Fibroblast of skin of back (primary cell): ENCODE measurements at places on chromosomes 1 and 21.

DNA sequence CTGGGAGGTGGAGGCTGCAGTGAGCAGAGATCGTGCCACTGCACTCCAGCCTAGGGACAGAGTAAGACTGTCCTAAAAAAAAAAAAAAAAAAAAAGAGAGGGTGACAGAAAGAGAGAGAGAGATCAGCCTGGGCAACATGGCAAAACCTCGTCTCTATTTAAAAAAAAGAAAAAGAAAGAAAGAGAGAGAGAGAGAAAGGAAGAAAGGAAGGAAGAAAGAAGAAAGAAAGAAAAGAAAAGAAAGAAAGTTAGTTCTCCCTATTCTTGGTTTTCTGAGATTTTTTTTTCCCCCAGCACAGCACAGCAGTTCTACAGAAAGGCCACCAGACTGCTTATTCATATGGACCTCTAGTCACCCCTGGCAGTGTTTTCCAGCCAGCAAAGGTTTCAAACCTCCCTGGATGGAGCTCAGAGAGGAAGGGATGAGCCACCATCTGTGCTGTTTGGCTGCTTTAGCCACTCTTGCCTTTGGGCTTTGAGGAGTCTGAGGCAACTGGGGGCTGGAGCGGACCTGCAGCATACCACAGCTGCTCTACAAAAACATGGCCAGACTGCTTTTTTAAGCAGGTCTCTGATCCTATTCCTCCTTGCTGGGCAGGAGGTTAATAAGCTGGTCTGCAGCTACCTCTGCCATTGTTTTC lies 10.6 kb downstream of the S100A6 start:
- DNase-seq = no peak

GRCh38 chr1:167909691-167910180 lies 4.2 kb downstream of the ADCY10 start:
- no peak for DNase-seq

DNA sequence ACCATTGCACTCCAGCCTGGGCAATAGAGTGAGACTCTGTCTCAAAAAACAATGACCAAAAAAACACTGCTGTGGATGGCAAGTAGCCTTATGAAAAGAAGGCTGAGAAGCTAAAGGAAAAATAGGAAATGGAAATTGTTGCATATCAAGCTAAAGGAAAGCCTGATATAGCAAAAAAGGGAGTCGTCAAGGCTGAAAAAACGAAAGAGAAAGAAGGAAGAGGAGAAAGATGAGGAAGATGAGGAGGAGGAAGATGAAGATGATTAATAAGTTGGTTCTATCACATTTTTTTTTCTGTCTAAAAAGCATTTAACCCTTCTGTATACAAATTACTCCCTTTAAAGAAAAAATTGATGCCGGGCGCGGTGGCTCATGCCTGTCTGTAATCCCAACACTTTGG lies 10.2 kb upstream of the PRDX1 start:
- DNase-seq = no peak

GRCh38 chr1:89758156-89758555 lies 62.7 kb upstream of the LRRC8D start:
- no peak for DNase-seq

- no peak for DNase-seq
Measured at GRCh38 chr1:55927702-55928290, 651.6 kb downstream of the PLPP3 start.

GRCh38 chr1:234579967-234580366 lies 30.0 kb downstream of the IRF2BP2 start:
- DNase-seq = no peak

DNA sequence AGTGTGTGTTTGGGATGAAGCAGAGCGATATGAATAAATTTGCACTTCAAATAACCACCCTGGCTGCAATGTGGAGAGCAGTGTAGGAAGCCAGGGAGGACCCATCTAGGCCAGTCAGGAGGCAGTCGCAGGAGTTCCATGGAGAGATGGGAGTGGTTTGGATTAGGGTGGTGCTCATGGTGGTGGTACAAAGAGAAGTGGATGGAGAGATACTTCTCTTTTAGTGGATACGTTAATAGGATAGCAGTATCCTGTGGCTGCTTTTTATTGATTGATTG lies 58.2 kb downstream of the MAN1C1 start:
- no peak for DNase-seq

GRCh38 chr1:54273092-54273794 lies 73.3 kb downstream of the MRPL37 start:
- DNase-seq = peak; percentile 82

DNA sequence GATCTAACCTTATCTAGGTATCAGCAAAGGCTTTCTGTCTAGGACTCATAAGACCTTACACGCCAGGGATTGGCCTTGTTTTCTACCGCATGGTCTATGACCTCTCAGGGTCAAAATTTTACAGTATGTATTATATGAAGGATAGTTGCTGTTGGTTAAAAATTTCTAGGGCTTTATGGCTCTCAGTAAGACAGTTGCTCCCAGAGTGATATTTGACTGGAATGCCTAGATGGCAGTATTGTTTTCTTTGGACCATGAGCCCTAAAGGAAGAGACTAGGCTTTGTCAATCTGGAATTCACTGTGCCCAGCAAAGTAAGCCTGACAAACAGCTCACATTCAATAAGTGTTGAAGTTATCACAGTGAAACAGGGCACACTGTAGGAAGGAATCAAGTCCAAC lies 37.6 kb downstream of the C1orf87 start:
- peak; percentile 18 for DNase-seq

DNA sequence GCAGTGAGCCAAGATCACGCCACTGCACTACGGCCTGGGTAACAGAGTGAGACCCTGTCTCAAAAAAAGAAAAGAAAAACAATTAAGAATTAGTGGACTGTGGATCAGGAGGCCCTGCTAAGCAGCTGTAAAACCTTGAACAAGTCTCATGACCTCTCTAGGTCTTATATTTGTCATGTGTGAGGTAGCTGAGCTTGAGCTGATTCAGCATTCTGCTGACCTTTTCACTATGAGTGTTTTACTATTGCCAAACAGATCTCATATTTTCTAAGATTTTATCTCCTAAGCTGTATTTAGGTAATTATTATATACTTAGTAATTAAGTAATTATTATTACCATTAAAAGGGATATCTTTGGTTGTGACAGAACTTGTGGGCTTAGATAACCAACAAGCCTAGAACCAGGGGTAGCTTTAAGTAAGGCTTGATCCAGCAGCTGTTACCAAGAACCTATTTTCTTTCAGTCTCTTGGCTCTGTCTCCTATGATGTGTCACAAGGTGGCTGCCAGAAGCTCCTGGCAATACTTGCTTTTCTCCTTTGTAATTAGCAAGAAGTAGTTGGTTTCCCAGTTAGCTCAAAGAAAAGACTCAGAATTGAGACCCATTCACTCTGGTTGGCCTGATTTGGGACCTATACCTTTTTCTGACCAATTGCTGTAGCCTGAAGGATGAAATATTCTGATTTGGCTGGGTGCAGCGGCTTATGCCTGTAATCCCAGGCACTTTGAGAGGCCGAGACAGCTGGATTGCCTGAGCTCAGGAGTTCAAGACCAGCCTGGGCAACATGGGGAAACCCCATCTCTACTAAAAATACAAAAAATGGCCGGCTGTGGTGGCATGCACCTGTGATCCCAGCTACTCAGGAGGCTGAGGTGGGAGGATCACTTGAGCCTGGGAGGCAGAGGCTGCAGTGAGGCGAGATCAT lies 8.5 kb upstream of the ZC3H12A start:
- no peak for DNase-seq

DNA sequence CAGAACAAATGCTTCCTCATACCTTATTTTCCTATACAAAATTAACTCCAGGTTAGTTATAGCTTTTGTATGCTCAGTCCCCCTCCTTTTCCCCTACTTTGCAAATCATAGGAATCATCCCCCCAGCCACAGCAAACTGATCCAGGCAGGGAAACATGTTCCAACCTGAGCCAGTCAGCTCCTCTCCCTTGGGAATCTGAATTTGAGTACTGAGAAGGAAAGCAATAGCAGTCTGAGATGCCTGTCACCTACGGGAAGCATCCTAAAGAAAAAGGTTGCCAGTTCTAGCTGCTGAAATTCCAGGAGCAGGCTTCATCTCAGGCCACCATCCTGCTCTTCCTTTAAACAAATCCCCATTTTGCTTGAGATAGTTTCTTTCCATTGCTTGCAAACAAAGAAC lies 6.9 kb downstream of the ADSS2 start:
- peak; percentile 34 for DNase-seq

DNA sequence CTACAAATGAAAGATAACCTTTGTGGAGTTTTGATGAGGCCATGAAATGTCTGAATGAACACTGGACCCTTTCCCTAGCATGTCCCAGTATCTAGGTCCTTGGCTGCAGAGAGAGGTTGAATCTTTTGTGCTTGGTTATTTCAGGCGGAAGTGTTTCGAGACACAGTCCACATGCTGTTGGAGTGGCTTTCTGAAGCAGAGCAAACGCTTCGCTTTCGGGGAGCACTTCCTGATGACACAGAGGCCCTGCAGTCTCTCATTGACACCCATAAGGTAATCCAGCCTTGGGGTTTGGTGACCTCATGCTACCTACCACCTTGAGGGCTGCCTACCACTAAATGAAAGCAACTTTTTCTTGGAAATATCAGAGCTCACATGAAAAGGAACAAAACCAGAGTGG lies 38.9 kb upstream of the BMP8A start:
- DNase-seq = no peak

GRCh38 chr1:246629976-246630375 lies 63.7 kb downstream of the CNST start:
- DNase-seq = no peak

GRCh38 chr1:108646648-108647269 lies 14.1 kb downstream of the HENMT1 start:
- DNase-seq = peak; percentile 26

DNA sequence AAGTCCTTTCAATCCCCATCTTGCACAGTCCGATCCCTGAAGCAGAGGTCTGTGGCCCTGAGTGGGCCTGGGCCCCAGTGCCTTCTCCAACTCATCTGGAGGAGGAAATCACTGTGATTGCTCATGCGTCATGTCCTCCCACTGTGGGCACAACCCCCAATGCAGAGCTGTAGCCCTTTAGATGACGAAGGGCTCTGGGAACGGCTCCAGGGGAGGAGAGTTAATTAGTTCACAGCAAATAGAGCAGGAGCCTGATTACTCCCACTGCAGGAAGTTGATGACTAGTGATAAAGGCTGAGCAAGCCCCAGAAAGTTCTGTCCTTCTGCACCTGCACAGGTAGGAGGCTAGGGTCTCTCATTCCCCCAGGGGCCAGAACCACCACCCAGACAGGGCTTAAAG lies 111.5 kb downstream of the CCDC185 start:
- DNase-seq = peak; percentile 63

GRCh38 chr21:46069719-46070279 lies 28.1 kb upstream of the COL6A2 start:
- DNase-seq = no peak

DNA sequence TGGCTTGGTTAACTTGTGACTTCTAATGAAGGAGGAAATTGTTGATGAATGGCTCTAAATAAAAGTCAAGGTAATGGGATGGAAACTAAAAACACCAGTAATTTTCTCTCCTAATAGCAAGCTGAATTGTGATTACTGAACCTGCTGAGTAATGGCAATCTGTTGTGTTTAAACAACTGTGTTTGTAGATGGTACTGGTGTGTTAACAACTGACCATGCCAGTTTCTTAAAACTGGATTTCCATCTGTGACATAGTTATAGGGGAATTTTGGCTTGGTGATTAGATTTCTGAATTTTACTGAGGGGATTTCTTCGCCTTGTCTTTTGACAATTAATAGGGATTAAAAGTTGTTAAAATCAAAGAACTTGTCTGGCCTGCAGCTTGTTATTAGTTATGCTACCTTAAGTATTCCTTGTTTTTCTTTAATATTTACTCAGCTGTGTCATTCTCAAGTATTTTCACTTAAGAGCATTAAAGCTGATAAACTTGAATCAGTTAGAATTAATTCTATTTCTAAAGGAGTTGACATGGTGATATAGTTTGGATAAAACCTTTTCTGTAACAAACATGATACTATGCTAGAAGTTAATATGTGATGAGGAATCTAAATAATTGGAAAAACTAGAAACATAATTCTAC lies 7.9 kb upstream of the ERO1B start:
- DNase-seq = no peak

- no peak for DNase-seq
Measured at GRCh38 chr1:183841550-183841949, 36.6 kb downstream of the RGL1 start.

GRCh38 chr1:201447903-201448871 lies 20.8 kb downstream of the PHLDA3 start:
- DNase-seq = peak; percentile 71

- DNase-seq = no peak
Measured at GRCh38 chr1:72896256-72896655, 613.9 kb upstream of the NEGR1 start.

- no peak for DNase-seq
Measured at GRCh38 chr1:145877923-145878486, 7.7 kb downstream of the ANKRD35 start.

DNA sequence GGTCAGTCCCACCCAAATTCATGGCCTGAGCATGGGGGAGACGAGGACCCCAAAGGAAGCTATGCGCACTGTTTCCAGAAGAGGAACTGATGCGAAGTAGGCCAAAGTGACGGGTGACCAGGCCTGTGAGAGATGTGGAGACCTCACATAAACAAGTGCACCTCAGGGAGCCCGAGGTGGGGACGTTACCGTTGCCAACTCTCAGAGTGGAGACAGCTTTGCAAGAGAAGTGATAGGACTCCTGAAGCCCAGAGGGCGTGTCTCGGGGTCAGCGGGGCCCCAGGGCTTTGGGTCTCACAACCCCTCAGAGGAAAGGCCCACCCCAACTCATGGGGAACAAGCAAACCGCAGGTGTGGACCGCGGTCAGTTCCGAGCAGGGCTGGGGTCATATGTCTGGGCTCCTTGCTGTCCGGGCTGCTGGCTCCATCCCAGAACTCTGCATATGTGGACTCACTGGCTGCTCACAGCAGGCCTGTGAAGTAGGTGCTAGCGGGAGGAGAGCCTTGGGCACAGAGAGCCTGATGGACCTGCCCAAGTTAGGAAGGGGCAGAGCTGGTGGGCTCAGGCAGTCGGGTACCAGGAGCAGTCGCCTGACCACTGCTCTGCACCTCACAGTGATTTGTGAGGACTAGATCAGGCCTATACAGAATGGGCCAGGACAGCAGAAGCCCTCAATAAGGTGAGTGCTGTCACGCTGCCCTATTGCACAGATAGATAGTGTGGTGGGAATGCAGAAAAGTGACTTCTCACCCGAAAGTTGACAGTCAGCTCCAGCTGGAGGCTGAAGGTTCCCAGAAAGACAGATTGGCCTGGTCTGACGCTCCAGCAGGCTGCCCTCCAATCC lies 26.2 kb downstream of the STUM start:
- DNase-seq = no peak

- no peak for DNase-seq
Measured at GRCh38 chr21:39196838-39197237, 13.6 kb upstream of the PSMG1 start.

DNA sequence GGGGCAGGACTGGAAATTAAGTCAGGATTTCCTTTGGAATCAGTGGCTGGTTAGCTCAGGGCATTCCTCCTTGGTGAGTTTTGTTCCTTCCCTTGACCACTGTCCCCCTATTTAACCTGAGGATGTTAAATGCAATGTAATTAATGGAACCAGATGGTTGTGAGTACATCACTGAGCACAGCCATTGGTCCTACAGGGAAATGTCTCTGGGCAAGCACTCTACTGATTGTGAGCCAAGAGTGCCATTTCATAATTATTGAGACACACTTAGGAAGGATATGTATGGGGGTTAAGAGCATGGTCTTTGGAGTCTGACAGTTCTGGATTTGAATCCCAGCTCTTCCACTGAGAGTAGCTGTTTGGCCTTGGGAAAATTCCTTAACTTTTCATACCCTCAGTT lies 74.4 kb downstream of the SPAG17 start:
- no peak for DNase-seq
